Fibroblast of lung (primary cell): ENCODE measurements at places on chromosomes 7 and 10. TPM values are rescaled to one million over a fixed set of nuclear protein-coding genes. Genes with fewer than 3 reads are reported as not detected.

Gene TES
- 15.4 and 17.7 TPM in 2 replicates for total RNA-seq

Gene MMP21
- 0.17 and 0.26 TPM in 2 replicates for total RNA-seq

Gene LGI1
- total RNA-seq: not detected in 2 replicates

Gene LLCFC1
- not detected in 2 replicates for total RNA-seq

Gene C7orf57
- total RNA-seq: not detected in 2 replicates

Gene ANK3
- 0.50 and 1.3 TPM in 2 replicates for total RNA-seq

Gene TEX36
- not detected in 2 replicates for total RNA-seq
